ENCODE measurements at places on chromosomes 6 and 20. TPM values are rescaled to one million over a fixed set of nuclear protein-coding genes. Genes with fewer than 3 reads are reported as not detected.

The COL9A3 gene
- 0.41 TPM for total RNA-seq

The PLCB1 gene
- total RNA-seq: 7.2 TPM

The RIPOR2 gene
- 34.0 TPM for total RNA-seq

The TPMT gene
- 5.9 TPM for total RNA-seq

The NRSN2 gene
- 1.5 TPM for total RNA-seq

The IYD gene
- 0.20 TPM for total RNA-seq

The GPR6 gene
- not detected for total RNA-seq

The PRR3 gene
- 0.75 TPM for total RNA-seq

The KCNK5 gene
- 0.22 TPM for total RNA-seq

The CD2AP gene
- 9.3 TPM for total RNA-seq

The NOX3 gene
- not detected for total RNA-seq

The PRICKLE4 gene
- total RNA-seq: 0.59 TPM

The HLA-DPB1 gene
- 52.1 TPM for total RNA-seq

The VSX1 gene
- total RNA-seq: not detected

The OR2H1 gene
- not detected for total RNA-seq

The ENPP5 gene
- 11.7 TPM for total RNA-seq

The CRISP2 gene
- total RNA-seq: not detected

The PNPLA1 gene
- not detected for total RNA-seq

The ERVFRD-1 gene
- total RNA-seq: not detected
